ENCODE measurements at places on chromosomes 6 and 20. TPM values are rescaled to one million over a fixed set of nuclear protein-coding genes. Genes with fewer than 3 reads are reported as not detected.

The MYLK4 gene
- total RNA-seq: 0.38 TPM

The LY6G6F gene
- total RNA-seq: not detected

The STMN3 gene
- total RNA-seq: 0.69 TPM

The CBFA2T2 gene
- 6.1 TPM for total RNA-seq

The SF3B5 gene
- 83.9 TPM for total RNA-seq

The BEND6 gene
- total RNA-seq: 0.19 TPM

The HLA-DRB5 gene
- total RNA-seq: 1.6 TPM

The BTBD3 gene
- total RNA-seq: 43.7 TPM

The FAM83B gene
- total RNA-seq: not detected

The WFDC5 gene
- not detected for total RNA-seq

The FOXF2 gene
- not detected for total RNA-seq

The IMPG1 gene
- total RNA-seq: not detected

The KCNK17 gene
- not detected for total RNA-seq

The PSORS1C1 gene
- total RNA-seq: 8.1 TPM

The MOG gene
- not detected for total RNA-seq

The ZHX3 gene
- 5.3 TPM for total RNA-seq

The EFCAB8 gene
- total RNA-seq: under 0.01 TPM

The SLA2 gene
- total RNA-seq: not detected

The DCDC2 gene
- under 0.01 TPM for total RNA-seq

The HLA-DRB1 gene
- total RNA-seq: 55.4 TPM

The PROKR2 gene
- total RNA-seq: not detected

The DPPA5 gene
- not detected for total RNA-seq

The MMP24 gene
- 0.38 TPM for total RNA-seq

The SRMS gene
- not detected for total RNA-seq

The PERP gene
- total RNA-seq: 13.1 TPM

The HRH3 gene
- not detected for total RNA-seq

The HSPA1L gene
- 1.8 TPM for total RNA-seq

The CDSN gene
- not detected for total RNA-seq

The PTK6 gene
- total RNA-seq: 0.13 TPM

The TP53INP2 gene
- total RNA-seq: 5.3 TPM

Data from bladder microvascular endothelial cell (primary cell).